Stimulated activated CD8-positive, alpha-beta memory T cell treated with anti-CD3 and anti-CD28 coated beads, Interleukin-2, amount 100 ng/mL, for 1 hour (primary cell): ENCODE measurements at places on chromosomes 7 and 10.

- no peak for DNase-seq
These were observed 48.4 kb upstream of the NKX6-2 start for GRCh38 chr10:132834311-132834761.

DNA sequence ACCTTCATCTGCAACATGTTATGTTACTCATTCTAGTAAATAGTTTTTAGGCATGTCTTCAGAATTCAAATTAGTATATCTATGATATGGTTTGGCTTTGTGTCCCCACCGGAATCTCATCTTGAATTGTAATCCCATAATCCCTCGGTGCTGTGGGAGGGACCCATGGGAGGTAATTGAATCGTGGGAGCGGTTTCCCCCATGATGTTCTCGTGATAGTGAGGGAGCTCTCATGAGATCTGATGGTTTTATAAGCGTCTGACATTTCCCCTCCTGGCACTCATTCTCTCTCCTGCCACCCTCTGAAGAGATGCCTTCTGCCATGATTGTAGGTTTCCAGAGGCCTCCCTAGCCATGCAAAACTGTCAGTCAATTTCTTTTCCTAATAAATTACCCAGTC, 20.4 kb upstream of the GPR37 start:
- DNase-seq = no peak

DNA sequence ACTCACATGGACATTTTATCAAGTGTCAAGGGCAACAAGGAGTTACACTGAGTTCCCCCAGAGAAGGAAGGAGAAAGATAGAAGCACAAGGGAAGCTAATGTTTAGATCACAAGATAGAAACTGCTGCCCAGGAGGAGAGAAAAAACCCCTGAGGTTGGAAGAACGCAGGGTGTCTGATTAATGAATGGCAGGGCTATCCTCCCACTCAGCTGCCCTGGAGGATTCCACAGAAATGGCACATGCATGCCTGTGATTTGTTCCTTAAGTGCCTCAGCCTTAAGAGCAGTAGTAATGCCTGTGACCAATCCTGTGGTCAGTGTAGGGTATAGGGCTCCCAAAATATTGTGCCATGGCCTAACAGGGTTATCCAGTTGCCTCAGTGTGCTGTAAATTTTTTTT, 20.2 kb downstream of the DNAJB9 start:
- no peak for DNase-seq

DNA sequence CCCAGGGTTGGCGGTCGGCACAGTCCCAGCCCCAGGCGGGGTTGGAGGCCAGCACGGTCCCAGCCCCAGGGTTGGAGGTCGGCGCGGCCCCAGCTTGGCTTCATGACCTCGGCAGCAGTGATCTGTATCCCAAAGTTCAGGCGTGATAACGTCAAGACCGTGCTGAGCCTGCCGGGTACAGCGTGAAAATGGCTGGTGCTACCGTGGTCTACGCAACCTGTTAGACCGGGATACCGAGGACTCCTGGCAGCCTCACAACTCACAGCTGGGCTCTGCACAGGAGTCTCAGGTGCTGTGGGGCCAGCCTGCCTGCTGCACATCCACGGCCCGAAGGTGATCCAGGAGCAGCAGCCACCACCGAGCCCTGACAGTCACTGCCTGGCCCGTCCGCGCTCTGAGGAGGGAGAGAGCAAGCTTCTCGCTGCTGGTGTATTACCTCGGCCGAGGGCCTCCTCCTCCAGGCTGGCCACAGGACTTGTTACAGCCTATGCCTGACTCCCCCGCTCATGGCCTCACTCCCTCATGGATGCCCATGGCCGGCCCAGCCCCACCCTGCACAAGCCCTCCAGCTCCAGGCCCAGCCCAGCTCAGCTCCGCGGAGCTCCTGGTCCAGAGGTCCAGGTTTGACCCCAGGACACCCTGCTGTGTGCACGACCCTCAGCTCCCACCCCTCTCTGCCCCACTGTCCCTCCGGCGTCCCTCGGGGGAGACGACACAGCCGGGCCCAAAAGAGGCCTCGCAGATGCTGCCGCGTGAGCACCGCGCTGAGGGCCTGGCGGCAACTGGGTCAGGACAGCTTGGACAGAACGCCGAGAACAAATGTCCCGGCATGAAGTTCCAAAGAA, 156.0 kb downstream of the ELFN1 start:
- DNase-seq = no peak

- no peak for DNase-seq
These were observed 169.9 kb downstream of the RNF133 start for GRCh38 chr7:122528879-122529481.

- DNase-seq = no peak
These were observed 48.8 kb downstream of the PLPP4 start for GRCh38 chr10:120505866-120506265.

DNA sequence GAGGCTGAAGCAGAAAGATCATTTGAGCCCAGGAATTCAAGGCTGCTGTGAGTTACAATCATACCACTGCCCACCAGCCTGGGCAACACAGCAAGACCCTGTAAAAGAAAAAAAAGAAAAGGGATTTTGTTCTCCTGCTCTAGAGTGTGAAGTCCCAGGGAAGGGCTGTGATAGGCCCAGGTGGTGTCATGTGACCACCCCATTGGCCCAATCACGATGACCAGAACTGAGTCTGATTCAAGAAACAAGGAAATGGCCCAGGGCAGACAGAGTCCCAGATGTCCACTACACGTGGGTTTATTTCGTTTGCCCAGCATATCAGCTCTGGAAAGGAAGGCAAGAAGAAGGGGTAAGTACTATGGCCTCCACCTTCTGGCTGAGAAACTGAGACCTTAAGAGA, 81.3 kb upstream of the CUX1 start:
- no peak for DNase-seq

- no peak for DNase-seq
These were observed 544.4 kb downstream of the DNAJB6 start for GRCh38 chr7:157881048-157881771.

GRCh38 chr7:155260498-155260872, 37.2 kb upstream of the INSIG1 start:
- DNase-seq = no peak

- no peak for DNase-seq
These were observed 411.9 kb upstream of the SHH start for GRCh38 chr7:156223935-156224832.

- DNase-seq = no peak
These were observed 1065.8 kb upstream of the GHITM start for GRCh38 chr10:83073472-83073871.

GRCh38 chr10:124076148-124076733, 17.2 kb downstream of the CHST15 start:
- no peak for DNase-seq

- DNase-seq = no peak
These were observed 94.5 kb downstream of the SEC61G start for GRCh38 chr7:54664235-54665228.

DNA sequence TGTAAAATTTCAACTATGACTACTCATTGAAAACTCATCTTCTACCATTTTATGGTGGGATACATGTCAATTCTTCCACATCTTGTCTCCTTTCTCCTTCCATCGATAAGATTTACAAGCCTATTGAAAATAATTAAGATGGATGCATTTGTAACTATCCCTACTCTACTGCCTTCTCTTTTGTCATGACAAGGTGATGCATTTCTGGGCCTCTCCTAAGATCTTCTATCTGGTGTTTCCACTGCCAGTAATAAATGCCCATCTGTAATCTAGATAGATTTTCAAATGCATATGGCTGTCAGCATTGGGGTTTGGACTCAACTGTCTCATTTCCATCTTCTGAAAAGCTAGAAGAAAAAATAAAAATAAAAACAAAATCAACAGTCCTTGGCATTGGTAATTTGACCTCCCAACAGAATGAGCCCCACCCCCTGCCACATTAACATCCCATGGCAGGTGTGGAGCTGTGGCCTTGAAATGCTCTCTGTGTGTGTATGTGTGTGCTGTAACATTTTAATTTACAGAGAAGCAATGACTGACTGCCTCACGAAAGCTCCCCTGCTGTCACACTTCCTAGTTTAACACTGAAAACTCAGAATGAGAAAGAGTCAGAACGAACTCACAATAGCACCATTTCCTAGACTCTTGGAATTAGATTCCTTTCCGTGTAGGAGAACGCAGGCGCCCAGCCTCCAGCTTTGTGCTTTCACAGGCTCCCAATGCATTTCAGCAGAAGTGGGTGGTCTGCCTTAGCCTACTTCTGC, 74.2 kb downstream of the RHOBTB1 start:
- DNase-seq = no peak

GRCh38 chr7:18038382-18038781, 10.7 kb upstream of the PRPS1L1 start:
- DNase-seq = no peak

DNA sequence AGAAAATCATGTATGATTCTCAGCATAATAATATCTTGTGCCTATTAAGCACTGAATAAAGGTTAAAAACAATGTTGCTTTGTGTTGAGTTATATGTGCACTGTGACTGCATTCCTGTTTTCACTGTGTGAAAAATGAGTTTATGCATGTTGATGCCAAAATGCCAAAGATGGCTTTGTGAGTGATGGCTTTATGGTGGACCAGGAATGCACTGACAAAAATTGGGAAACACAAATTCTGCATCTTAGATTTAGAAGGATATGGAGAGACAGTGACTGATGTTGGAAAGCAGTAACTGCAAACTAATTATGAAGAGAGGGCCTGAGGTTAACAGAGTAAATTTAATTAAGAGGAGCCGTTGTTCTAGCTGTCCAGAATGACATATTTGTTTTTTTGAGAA, 440.4 kb downstream of the KIF20B start:
- no peak for DNase-seq

DNA sequence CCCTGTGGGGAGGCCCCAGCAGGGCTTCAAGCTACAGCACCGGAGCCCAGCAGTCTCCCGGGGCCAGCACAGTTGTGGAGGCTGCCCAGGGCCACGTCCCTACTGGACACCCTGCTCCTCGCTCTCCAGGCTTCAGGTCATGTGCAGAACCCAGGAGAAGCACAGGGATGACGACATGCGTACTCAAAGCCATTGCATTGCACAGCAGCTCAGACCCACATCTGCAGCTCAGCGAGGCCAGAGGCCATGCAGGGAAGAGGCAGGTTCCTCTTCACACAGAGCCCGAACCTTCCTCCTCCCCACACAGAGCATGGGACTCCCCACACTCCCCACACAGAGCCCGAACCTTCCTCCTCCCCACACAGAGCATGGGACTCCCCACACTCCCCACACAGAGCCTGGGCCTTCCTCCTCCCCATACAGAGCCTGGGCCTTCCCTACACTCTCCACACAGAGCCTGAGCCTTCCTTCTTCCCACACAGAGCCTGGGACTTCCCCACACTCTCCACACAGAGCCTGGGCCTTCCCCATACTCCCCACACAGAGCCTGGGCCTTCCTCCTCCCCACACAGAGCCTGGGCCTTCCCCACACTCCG, 12.3 kb downstream of the CFAP46 start:
- DNase-seq = no peak

DNA sequence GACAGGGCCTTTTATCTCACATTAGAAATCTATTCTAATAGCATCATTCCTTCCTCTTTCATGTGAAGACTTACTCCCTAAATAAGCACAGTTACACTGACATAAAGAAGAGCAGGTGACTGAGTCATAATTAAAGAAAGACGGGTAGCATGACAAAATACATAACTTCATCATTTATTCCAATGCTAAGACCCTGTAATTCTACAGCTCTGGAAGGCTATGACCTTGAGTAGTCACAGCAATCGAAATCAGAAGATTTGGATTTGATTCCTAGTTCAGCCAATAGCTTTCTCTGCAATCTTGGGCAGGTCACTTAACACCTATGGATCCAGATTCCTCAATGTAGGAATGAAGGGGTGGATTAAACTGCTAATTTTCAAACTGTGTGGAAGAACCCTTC, 42.7 kb downstream of the KDM7A start:
- DNase-seq = no peak
